ENCODE measurements at places on chromosomes 16 and 17. TPM values are rescaled to one million over a fixed set of nuclear protein-coding genes. Genes with fewer than 3 reads are reported as not detected.

The RNF222 gene
- polyA plus RNA-seq: 0.17 TPM

GRCh38 chr17:79612468-79613194, 1.8 kb upstream of the RBFOX3 start:
- DNase-seq: peak; percentile 35

DNA sequence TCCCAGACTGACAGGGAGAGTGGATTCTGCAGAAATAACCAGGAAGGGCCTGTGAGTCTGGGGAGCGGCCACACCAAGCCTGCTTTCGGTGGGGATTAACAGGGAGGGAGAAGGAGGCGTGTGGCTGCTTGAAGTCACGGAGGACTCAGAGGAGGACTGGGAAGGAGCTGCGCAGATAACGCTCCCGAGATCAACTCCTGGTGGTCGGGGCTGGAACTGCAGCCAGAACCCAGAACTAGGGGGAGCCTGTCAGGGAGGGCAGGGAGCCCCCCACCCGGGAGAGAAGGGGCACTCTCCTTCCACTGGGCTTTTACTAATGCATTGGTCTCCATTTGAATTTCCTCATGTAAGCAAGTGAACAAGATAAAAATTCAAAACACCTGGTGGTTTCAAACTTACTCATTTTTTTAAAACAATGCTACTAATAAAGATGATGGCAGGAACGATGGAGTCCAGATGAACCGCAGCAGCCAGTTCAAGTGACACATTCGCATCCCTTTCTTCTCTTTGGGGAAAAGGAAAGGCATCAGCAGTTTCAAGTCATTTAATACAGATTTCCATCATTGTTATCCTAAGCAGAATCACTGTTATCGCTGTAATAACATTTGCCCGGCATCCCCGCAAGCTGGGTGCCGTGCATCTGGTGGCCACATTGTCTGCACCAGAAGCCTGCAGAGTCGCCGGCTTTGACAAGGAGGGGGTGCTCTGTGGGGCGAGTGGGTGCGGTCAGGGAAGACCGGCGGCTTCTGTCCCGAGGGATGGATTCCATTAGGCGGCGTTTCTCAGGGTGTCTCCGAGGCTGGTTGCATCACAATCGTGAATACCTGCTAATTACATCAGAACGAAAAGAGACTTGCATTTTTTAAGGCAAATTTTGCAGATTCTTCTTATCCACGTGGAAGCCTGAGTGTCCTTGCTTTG, 183.0 kb downstream of the FOXL1 start:
- DNase-seq: peak; percentile 64

DNA sequence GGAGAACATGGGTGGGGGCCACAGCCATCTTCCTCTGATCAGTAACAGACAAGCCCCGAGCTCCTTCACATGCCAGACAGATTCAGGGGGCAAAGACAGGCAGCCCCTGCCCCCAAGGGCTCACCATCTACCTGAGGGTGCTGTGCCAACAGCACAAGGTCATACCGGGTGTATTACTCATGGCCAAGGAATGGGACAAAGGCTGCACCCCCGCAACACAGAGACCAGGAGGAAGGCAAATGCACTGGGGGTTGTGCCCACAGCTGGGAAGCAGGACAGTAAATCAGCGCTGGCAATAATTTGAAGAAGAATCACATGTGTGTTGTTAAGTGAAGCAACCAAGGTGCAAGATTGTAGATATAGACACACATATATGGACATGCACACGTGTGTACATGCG, 137.1 kb downstream of the C16orf95 start:
- DNase-seq: no peak

All from cardiac muscle cell (in vitro differentiated cells and primary cell).